DMS79 (cell line): ENCODE measurements at places on chromosomes 7 and 10.

DNA sequence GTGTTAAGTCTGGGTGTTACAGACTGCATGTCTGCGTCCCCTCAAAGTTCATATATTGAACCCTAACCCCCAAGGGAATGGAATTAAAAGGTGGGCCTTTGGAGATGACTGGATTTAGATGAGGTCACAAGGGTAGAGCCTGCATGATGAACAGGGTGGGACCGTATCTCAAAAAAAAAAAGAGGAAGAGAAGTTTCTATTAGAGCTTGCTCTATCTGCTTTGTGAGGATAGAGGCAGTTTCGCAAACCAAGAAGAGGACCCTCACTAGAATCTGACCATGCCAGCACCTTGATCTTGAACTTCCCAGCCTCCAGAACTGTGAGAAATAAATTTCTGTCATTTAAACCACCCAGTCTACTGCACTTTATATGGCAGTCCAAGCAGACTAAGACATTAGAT lies 1.4 kb downstream of the KIN start:
- DNase-seq: no peak

DNA sequence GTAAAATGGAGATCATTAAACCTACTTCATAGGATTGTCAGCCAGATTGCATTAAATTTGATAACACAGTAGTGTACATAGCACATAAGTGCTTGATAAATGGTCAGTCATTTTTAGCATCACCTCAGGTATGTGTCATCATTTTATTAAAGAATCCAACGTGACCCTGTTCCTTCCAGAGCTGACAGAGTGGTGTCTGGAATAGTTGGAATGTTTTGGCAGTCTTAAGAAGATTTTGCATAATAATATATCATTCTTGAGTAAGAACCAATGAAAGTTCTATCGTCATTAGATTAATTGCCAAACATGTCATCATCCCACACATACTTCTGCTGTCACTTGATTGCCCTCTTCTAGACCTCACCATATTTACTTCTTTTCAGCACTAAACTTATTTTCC lies 451.4 kb upstream of the POM121L12 start:
- no peak for DNase-seq

DNA sequence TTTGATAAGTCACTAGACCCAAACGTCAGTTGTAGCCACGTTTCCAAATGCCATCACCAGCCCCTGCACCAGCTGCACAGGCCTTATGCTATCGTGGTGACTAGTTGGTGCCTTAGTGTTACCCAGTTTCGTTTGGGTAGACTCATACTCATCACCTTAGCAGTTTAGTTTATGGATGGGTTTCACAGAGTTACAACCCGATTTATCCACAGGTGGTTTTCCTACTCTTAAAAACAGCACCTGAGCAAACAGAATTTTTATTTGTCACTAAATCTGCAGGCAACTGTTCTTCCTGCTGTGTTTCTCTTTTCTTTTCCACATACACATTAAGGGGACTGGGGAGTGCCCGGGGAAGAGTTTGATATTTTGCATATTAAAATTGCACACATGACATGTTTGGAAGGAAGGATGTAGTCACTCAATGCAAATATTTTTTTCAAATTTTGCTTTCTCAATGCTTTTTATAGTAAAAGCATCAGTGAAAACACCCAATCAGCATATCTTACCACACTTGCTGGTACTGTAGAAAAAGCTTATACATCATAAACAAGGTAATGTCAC lies 41.6 kb downstream of the PDSS1 start:
- no peak for DNase-seq

GRCh38 chr7:20299647-20300312 lies 30.9 kb upstream of the ITGB8 start:
- no peak for DNase-seq

DNA sequence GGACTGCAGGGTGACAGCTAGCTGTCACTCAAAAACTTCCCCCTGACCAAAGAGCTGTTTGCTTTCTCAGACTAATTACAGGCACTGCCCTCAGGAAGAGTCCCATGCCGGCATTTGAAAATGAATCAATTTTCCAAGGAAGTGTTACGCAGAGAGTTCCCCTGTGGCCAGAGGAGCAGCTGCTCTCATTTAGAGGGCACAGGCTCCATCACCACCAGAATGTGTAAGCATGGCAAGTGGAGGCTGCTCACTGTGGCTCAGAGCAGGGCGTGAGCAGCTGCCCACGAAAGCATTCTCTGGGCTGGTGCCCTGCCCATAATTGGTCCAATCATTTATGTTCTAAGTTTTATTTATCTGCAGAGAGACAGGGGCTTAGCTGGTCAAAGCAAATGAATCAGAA lies 202.2 kb downstream of the RAMP3 start:
- no peak for DNase-seq

GRCh38 chr7:28065308-28065707 lies 115.3 kb downstream of the JAZF1 start:
- no peak for DNase-seq

GRCh38 chr7:111012149-111012548 lies 78.8 kb upstream of the LRRN3 start:
- DNase-seq: no peak

GRCh38 chr10:95242581-95243317 lies 48.1 kb downstream of the PDLIM1 start:
- no peak for DNase-seq

GRCh38 chr7:12788591-12788990 lies 101.2 kb downstream of the ARL4A start:
- no peak for DNase-seq

- no peak for DNase-seq
Observed at GRCh38 chr10:86439544-86439943, 72.9 kb upstream of the GRID1 start.

DNA sequence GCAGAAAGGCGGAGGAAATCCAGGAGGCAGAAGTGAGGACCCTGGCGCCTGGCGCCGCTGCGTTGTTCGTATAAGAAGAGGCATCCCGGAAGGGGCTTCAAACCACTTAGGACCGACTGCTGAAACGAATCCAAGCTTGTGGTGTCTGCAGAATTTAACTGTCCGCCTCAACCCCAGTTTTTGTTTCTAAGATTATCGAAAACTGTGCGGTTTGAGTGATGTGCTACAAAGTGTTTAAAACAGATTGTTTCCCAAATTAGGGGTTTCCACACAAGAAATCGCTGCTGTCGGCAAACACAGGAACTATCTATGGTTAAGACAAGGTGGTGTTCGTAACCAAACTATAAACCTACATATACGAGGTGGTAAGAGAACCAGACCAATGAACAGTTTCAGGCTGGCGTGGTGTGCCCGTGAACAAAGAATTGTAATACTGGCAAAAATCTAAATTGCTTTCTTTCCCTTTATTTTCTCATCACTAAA lies 835 bp upstream of the DGKI start:
- DNase-seq: no peak

GRCh38 chr7:46450886-46451285 lies 529.8 kb upstream of the IGFBP3 start:
- DNase-seq: no peak

DNA sequence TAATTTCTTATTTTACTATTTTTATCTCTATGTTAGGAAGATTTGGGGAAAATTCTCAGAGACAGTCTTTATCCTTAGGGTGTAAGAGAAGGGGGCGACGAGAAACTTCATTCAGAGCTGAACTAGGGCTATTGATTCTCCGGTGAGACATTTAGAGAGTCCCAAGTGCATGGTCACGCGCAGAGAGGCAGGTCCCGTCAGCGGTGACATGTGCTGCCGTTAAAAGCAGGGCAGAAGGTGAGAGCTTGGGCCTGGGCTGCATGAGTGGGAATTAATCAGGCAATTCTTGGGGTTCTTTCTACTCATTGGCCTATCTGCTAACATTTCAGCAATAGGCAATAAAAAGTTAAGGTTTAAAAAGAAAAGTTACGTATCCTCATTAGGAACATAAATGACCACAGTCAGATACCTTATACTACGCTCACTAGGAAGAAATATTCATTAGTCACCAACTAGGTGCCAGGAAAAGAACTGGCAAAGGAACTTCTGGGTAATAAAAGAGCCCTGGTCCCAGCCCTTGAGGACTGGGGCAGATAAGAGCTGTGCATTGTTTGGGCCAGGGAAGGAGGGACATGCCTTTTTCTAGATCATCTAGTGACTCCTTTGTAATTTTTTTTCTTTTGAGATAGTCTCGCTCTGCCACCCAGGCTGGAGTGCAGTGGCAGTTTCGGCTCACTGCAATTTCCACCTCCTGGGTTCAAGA lies 21.2 kb downstream of the PRKCQ start:
- no peak for DNase-seq

DNA sequence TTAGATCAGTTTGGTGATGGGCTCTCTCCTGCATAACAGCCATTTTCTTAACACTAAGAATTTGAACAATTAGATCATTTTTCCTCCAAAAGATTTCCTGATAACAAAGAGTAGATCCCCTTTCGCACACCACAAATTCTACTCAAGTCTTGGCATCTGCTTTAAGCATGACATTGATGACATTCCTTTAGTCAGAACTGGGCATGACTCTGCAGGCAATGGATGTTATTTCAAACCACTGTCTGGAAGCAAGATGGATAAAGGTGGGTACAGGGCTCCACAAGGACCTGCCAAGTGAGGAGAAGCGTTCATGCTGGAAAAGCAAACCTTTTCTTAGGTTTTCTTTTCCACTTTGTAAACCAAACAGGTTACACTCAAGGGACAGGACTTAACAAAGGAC lies 123.5 kb downstream of the GLCCI1 start:
- DNase-seq: no peak

GRCh38 chr7:111558991-111559390 lies 3.3 kb downstream of the IMMP2L start:
- DNase-seq: no peak

- DNase-seq: no peak
Observed at GRCh38 chr7:134831862-134832261, 52.4 kb downstream of the CALD1 start.

- DNase-seq: no peak
Observed at GRCh38 chr10:96201525-96201924, 69.8 kb downstream of the BLNK start.

GRCh38 chr7:155721056-155721455 lies 76.6 kb downstream of the RBM33 start:
- DNase-seq: no peak

DNA sequence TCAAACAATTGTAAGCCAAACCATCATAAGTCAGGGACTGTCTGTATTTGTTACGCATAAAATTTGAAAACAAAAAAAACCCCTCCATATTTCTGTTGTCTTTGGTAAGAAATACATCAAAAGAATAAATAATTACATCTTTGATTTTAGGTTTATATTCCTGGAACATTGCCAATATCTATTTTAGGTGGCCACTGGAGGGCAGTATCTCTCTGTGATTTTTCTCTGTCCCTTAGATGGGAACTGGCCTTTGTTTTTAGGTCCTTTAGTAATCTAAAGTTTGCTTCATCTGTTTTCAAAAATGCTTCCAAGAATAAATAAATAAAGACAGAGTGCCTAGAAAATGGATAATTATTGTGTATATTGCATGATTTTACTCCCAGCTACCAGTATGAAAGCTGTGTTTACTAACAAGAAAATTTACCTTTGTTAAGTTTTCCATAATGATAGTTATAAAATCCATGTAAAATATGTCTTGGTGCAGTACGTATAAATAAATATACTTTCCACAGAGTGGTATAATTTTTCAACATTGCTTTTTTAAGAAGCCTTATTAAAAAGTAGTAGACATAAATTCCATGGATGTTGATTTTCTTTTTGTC lies 64.2 kb downstream of the PHYHIPL start:
- no peak for DNase-seq

- no peak for DNase-seq
Observed at GRCh38 chr10:84891631-84892030, 563.2 kb downstream of the CCSER2 start.

- no peak for DNase-seq
Observed at GRCh38 chr7:92253251-92253650, 7.5 kb downstream of the ANKIB1 start.

DNA sequence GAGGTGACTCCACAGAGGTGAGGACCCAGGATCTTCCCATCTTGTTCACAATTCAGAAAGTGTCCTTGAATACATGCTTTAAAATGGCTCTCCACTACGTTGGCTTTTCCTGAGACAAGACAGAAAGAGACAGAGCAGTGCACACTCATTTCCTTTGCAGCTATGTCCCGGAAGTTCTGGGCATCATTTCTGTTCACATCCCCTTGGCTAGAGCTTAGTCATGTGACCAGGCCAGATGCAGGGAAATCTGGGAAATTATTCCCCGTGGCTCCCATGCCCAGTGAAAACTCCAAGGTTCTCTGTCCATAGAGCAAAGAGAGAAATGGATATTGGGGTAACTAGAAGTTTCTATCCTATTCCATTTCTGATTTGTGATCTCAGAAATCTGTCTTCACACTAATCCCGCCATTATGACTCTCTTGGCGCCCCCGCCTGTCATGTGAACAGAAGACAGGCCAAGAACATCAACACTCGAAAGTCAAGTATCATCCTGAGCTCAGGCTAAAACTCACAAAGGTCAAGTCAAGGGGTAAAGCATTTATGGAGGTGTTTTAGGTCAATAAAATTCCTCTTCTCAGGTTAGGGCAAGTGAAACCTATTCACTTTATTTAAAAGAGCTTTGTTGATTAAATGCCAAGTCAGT lies 251.4 kb upstream of the HABP2 start:
- DNase-seq: peak; percentile 38

DNA sequence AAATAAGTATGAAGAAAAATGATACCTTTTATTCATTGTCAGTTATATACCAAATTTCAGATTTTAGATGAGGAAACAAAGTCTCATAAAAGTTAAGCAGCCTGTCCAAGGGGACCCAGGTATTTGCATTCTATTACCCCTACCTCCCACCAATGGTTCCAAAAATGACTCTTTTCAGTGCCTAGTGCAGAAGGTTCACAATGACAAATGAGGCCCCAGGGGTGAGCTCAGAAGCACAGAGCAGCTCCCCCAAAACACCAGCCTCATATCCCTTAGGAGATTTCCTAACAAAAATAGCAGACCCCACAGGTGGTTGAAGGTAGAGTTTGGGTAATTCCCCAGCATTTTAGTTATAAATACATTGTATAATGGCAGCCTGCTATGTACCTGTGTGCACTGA lies 168.6 kb downstream of the REEP3 start:
- no peak for DNase-seq

DNA sequence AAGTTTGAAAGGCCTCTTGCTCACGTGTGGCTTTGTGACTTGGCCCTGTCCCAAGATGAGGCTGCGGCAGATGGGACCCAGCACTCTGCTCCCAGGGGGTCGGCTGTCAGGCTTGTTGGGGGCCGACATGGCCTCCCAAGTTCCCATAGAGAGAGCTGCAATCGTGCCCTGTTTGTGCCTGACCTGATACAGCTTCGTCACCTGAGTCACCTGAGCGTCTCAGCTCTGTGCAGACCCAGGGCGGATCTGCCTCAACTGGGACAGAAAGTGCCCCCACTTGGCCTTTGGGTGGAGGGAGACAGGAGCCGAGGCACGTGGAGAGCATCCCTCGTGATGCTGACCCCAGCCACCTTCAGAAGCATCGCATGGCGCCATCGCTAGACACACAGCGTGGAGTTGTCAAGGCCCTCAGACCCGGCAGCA lies 21.7 kb downstream of the PAPOLB start:
- no peak for DNase-seq
